ENCODE measurements at places on chromosomes 16 and 17. TPM values are rescaled to one million over a fixed set of nuclear protein-coding genes. Genes with fewer than 3 reads are reported as not detected.

Gene PYY
- total RNA-seq = not detected

Gene KIF19
- total RNA-seq = not detected

Gene ABCC12
- total RNA-seq = not detected

Gene CA5A
- total RNA-seq = not detected

Gene CAMKK1
- 6.5 TPM for total RNA-seq

Gene PYDC1
- total RNA-seq = not detected

Gene ZNF598
- 40.6 TPM for total RNA-seq

Gene CCL8
- not detected for total RNA-seq

Gene FSCN2
- total RNA-seq = 1.6 TPM

Gene IL4R
- 20.3 TPM for total RNA-seq

Gene CCDC144A
- total RNA-seq = 0.15 TPM

Gene SPATA22
- total RNA-seq = not detected

Gene FNDC8
- not detected for total RNA-seq

Gene KRTAP1-1
- 0.48 TPM for total RNA-seq

Gene TVP23A
- not detected for total RNA-seq

Gene EPX
- not detected for total RNA-seq

Gene PRSS22
- total RNA-seq = not detected

Gene DNAI2
- not detected for total RNA-seq

Gene KRT16
- total RNA-seq = not detected

Gene TERB1
- total RNA-seq = not detected

Gene PHKB
- total RNA-seq = 60.5 TPM

All from HFFc6 (cell line).